Stimulated activated naive CD8-positive, alpha-beta T cell treated with anti-CD3 and anti-CD28 coated beads, Interleukin-15, Interleukin-2, amounts not matched to agents 100 U/mL and 50 U/mL, for 24 hours (primary cell): ENCODE measurements at places on chromosomes 3 and 15.

- DNase-seq: no peak
These were observed 165.2 kb downstream of the SLCO3A1 start for GRCh38 chr15:92018535-92019239.

DNA sequence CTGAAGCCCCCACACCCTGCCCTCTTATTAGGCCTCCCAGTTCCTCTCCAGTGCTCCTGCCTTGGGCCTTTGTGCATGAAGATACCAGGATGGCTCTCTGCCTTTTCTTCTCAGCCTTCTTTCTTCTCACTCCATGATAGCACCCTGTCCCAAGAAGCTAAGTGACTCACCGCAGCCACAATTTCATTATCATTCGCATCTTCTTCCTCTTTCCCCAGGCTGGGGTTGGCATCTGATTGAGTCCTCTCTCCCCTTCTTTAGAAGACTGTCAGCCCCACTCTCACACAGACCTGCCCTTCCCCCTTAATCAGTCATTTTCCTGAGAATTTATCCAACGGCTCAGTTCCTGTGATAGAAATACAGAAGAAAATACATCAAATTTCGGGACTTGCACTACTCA is 102.0 kb downstream of the STAC start:
- DNase-seq: no peak

DNA sequence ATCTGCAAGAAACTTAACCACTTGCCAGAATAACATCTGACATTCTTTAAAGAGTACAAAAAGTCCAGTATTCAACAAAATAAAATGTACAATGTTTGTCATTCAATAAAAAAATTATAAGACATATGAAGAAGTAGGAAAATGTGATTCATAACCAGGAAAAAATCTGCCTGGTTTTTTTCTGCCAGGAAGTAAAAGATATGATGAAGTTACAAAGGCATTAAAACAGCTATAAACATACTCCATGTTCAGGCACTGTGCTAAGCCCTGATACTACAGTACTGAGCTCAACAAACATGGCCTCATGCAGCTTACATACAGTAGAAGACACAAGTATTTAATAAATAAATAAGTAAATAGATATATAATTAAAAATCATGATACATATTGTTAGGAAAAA is 178.4 kb upstream of the STT3B start:
- no peak for DNase-seq

DNA sequence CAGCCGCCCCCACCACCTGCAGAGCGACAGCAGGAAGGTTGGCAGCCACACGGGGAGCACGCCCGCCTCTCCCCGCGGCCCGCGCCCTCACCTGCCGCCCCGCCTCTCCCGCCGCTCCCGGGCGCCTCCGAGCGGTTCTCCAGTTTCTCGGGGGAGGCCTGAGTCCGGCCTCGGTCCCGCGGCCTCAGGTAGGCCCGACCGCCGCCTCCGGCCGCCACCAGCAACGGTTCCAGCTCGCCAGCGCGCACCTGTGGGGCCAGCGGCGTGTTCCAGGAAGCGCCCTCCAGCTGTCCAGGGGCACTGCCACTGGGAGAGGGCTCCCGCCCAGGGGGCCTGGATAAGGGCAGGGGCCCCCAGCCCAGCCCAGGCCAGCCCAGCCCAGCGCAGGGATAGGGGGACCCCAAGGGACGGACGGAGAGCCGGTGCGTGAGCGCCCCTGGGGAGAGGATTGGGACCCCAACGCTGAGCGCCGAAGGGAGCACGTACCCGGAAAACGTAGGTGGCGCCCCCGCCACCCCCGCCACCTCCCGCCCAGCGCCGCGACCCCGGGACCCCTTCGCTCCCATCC is 2.2 kb downstream of the LTK start:
- DNase-seq: no peak

DNA sequence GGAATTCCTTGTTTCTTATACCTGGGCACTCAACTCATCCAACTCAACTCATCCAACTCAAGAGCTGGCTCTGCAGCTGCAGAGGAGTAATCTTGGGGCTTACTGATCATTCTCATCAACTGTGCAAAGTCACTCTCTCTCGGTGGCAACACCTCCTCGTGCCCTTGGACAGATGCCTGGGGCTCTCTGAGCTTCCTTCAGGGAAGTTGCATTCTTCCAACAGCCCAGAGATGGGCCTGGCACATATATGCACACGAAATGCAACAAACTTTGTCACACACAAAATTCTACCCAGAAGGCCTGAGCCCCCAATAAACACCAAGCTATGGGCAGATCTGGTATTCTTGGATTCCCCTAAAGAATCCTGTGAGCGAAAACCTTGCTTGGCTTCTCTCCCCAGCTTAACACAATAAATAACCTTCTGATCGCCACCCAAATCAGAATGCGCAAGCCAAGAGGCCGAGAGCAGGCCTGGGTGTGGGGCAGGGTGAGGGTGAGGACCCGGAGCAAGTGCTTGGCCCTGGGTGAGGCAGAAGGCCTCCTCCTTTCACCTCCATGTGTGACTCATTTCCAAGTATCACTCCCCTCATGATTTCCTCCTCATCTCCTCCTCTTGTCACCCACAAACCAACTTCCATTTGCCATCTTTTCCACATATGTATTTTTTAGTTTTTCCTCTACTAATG is 15.4 kb downstream of the TGM5 start:
- peak; percentile 39 for DNase-seq

GRCh38 chr15:86004061-86004460 is 75.6 kb upstream of the AGBL1 start:
- DNase-seq: no peak

DNA sequence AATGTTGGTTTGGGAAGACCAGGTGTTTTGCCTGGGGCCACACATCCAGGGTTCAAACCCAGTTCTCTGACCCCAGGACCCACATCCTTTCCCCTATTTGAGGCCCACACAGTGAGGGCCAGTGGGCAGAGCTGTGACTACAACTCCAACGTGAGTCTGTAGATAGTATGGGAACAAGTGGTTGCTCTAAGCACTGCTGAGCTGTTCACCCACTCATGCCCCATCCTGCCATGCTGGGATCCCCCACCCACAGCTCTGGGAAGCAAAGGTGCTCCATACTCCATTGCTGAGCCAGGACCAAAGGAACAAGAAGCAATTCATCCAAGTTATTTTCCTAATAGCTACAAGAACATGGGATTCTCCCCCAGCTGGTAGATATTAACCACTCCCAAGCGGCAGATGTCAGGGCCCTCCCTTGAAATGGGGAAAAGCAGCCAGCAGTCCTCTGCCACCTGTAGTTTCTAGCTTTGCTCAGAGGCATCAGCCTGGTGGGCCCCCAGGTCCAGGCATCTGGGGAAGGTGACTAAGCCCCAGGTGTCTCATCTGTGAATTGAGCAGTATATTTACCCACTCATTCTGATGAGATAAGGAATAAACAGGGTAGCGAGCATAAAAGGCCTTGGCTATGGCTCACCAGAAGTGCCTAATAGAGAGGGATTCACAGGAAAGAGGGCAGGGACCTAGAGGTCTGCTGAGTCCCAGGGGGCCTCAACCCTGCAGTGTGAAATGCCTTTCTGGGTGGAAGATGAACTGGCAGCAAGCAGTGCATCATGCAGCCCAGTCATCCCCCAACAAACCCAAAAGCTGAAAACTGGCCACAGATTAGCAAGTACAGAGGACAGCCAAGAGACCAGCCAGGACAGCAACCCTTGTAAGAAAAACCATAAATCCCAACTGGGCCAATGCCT is 33.4 kb downstream of the POC1A start:
- no peak for DNase-seq

GRCh38 chr3:139491027-139491700 is 14.8 kb upstream of the RBP2 start:
- no peak for DNase-seq
